AG04449 (cell line): ENCODE measurements at places on chromosomes 11 and 22.

DNA sequence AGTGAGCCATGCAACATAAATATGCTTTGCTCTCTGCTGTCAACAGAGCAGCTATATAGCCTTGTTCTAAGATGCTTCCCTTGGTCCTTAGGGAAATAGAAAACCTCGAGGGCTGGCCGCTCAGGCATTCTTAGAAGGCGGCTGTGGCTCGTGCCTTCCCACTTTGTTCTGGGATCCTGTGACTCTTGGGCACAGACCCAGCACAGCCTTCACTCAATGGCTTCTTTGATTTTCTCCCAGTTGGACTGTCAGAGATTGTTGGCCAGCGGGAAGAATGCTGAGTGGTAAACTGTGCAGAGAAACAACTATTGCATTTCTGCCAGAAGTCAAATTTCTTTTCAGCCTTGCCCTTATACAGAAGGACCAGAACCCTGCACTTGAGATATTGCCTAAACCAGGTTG lies 9.5 kb upstream of the MICAL2 start:
- DNase-seq: no peak

DNA sequence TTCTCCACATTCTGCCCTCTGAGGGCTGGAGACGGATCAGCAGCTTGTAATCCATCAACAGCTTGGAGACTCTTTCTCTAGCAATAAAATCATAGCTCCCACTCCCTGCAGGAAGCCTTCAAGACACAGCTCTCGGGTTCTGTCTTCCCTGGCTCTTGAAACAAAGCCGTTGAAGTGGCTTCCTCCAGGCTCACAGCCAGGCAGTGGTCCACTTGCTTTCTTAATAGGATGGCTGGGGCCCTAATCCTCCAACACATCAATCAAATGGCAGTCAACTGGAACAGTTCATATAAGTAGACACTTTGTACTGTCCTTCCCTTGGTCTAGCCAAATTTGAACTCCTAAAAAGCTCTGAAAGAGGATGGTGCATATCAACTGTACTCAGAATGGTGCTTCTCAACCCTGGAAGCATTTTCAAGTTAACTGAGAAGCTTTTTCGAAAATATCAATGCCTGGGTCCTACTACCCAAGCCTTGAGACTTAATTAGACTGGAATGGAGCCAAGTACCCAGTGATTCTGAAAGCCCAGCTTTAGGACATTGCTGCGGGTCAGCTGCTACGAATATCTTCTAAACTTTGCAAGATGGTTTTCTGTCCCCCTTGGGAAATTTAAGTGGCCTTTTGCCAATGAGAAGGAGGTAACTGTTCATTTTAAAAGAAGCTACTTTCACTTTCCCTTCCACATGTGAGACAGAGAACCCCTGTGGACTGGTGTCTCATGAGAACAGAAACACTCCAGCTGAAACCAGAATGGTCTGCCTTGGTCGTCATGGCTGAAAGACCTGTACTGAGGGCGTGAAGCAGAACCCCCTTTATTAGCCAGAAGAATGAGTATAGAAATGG lies 74.7 kb downstream of the SC5D start:
- DNase-seq: no peak

- DNase-seq: no peak
Measured at GRCh38 chr11:6862961-6863360, at the start of gene OR10A2. Gene OR10A2 (plus strand): TSS chr11:6863057. CDS start chr11:6869755, 6,698 bp downstream.

GRCh38 chr11:93248602-93249001 lies 50.8 kb upstream of the SLC36A4 start:
- no peak for DNase-seq

DNA sequence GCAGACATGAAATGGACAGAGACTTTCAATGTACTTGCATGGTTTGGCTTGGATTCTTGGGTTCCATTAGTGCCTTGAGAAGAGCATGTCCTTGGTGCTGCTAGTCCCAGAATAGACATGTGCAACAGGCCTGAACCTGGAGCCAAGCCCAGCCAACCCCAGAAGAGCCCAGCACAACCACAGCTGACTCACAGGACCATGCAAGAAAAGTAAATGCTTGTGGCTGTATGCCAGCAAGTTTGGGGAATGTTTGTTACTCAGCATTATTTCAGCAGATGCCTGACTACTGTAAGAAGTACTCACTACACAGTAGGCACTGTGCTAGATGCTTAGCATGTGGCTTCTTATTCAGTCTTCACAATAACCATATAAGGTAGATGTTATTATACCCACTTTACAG lies 39.2 kb upstream of the HMGXB4 start:
- no peak for DNase-seq

DNA sequence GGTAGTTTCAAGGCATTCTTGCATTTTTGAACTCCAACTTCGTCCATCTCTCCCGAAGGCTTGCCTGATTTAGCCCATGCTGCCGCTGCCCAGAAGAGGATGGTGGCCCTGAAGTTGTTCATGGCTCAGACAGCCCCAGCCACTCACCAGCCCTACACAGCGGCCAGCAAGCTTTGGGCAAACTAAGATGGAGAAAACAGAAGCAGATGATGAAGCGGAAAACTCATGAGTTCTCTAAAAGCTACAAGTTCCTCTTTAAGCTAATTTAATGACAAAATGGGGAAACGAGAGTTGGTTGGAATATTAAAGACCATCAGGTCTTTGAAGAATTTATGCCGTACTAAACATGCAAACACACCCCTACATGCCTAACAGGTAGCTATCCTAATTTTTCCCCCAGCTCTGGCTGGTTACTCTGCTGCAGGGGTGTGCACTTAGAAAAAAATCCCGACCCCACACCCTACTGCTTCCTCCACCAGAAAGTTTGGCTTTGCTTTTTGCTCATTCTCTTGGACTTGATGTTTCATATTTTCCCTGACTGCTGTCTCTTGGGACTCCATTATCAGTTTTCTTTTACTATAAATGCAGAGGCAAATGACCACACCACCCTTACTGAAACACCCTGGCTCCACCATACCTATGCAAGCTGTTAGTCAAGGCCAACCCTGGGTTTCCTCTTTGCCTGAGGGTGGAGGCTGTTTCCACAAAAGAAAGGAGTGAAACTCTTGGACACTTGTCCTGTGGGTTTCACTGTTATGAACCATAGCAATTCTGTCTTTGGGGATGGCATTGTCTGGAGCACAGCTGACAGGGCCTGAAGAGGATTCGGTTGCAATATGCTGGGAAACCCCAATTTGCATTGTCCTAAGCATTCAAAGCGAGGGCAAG lies at the start of gene MPEG1:
Gene MPEG1 (minus strand): TSS at position 184 of the 888 bp plus-strand sequence. CDS start 62 bp downstream, at position 122.
- no peak for DNase-seq

GRCh38 chr11:73670808-73671207 lies 24.4 kb downstream of the PLEKHB1 start:
- no peak for DNase-seq

GRCh38 chr11:118312328-118312727 lies 7.8 kb downstream of the CD3E start:
- no peak for DNase-seq

DNA sequence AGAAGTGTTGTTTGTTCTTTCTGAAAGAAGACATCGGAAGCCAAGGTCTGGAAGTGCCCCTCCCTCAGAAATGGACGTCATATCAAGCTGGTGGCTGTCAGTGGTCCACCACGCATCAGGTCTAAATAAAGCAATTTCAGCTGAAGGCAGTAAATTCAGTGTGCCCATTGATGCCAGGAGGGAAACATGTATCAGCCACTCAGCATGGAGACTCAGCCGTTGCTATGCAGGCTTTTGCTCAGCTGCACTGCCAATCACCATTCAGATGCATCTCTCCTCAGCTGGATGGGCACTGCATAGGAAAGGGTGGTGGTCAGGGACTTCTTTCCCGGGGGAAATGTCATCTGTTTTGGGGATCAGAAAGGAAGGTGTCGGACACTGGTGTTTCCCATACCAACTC lies 878.2 kb downstream of the NTM start:
- DNase-seq: no peak

DNA sequence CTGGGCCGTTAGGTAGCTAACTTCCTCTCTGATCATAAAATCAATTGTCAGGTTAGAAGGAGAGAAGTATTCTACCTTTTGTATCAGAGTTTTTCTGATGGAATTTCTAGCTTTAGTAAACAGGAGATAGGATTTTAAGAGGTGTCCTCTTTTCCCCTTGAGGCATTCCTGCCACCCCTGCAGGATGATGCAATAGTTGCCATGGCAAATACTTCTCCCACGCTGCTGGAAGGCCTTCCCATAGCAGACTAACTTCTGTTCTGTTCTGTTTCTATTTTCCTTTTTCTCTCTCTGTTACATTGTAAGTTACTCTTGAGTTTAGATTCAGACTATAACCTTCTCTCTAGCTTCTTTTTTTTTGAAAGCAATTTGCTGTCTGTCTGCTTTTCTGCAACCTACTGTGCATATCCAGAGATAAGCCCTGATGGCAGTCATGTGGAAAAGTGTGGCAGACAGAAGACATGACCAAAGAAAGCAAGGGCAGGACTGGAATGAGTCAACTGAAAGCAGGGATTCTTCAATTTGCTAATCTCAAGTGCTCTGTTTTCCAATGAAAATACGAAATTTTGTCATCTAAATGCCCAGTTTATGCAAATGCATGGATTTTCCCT lies 679.1 kb downstream of the DLG2 start:
- DNase-seq: no peak

GRCh38 chr11:20397281-20397680 lies 9.8 kb downstream of the PRMT3 start:
- DNase-seq: no peak

DNA sequence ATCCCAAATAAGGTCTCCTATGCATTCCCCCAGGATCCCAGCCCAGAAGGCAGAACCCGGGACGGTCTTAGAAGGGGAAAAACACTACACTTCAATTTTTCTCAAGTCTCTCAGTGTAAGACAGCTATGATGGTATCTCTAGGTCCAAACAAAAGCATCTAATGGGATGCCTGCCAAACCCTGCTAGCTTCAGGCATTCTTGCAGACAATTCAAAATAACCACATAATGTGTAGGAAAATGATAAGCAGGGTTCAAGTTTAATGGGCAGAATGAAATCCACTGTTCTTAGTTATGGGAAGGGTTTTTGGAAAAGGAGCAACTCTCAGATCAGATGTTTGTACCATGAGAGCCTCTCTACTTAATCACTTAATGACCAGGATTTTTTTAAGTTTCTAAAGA lies 119.8 kb upstream of the ANO1 start:
- peak; percentile 23 for DNase-seq
